Stimulated activated CD8-positive, alpha-beta memory T cell treated with anti-CD3 and anti-CD28 coated beads, Interleukin-15, amount 100 ng/mL, for 48 hours (primary cell): ENCODE measurements at places on chromosomes 12 and 14.

- no peak for DNase-seq
Measured at GRCh38 chr12:62632411-62632918, 165.8 kb downstream of the MON2 start.

DNA sequence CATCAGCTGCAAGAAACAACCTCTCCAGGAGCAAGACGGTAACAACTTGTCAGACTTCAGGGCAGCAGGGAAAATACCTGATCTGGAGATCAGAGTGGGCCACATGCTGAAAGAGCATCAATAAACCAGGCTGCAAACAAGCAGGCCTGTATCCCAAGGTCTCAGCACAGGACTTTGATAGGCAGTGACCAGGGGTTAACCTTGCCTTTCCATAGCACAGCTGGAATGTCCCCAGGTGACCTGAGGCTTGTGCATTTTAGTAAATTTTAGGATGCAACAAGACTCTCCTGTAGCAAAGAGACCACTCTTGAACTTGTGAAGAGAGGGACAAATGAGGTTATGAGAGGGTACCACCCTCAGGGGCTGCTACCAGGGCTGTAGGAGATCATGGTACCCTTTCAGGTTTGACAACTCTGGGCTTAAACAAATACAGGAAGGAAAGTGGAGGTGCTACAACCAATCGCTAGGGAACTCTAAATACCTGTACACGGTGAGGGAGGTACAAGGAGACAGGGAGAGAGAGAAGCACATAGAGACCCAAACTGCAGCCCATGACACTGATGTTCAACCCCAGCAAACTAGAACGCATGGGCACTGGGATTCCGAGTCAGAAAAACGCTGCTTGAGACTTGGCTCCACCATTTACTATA, 95.4 kb upstream of the EVL start:
- no peak for DNase-seq

DNA sequence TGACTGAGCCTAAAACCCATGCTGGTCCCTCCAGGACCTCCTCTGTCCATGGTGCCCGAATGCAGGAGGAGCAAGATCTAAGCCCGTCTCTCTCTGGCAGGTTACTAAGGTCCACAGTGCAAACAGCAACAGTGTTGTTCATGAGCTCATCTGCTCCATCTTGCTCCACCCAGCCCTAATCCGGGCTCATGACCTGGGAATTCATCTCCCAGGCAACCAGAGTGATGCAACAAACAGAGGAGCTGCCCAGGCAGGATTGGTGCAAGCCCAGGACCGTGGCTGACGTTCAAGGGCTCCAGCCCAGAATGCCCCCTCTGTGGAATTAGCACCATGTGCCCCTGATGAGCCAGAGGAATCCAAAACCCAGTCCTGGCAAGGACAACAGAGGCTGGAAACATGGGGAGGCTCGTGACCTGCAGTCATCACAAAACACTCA, 29.9 kb downstream of the HSPB8 start:
- DNase-seq = no peak

DNA sequence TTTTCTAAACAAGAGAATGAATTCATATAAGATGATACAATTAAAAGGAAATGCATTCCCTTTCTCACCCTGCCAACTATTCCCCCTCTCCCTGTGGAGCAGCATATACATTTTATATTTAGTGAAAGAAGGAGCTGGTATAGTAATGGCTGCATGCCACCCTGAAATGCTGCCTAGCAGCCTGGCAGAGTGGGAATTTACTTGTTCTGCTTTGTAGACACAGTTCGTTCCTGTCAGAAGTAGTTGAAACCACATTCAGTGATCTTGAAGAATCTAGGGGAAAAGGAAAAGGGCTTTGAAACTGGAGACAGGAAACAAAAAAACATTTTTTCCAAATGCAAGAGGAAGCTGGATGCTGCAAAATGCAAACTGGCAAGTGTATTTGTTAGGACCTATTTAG, 176.0 kb upstream of the PLEKHA5 start:
- no peak for DNase-seq

DNA sequence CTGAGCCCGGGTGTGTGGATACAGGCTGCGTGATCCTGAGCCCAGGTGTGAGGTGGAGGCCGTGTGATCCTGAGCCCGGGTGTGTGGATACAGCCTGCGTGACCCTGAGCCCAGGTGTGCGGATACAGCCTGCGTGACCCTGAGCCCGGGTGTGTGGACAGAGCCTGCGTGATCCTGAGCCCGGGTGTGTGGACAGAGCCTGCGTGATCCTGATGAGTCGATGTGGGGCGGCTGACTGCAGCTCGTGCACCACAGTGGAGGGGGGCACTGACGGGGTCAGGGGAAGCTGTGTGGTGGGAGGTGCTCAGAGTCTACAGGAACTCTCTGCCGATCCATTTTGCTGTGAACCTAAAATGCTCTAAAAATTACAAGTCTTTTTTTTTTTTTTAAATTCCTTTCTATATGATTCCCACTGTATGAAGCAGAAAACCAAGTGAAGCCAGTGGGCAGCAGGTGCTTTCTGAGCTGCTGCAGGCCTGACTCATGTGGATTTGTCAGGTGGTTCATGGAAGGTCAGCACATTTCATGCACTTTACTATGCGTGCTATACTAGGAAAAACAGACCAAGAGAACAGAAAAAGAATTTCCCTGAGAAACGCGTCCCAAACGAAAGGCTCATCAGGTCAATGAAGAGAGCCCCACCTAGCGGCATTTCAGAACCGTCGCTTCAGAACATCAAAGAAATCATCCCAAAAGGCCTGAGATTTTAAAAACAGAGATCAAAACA, 19.3 kb downstream of the BRF1 start:
- DNase-seq = no peak
